ENCODE measurements at places on chromosomes 3 and 15. TPM values are rescaled to one million over a fixed set of nuclear protein-coding genes. Genes with fewer than 3 reads are reported as not detected.
A peak's percentile ranks its signal among the peaks of the same experiment; 100 is the strongest.

The SPSB4 gene
- 1.8 TPM for total RNA-seq

The LRTM1 gene
- not detected for total RNA-seq

The SLC15A2 gene
- 1.7 TPM for total RNA-seq

The CCR5 gene
- total RNA-seq = not detected

The ARL6IP5 gene
- total RNA-seq = 172 TPM

The ARGFX gene
- total RNA-seq = not detected

The ISL2 gene
- total RNA-seq = not detected

The CLDN18 gene
- total RNA-seq = 21.0 TPM

DNA sequence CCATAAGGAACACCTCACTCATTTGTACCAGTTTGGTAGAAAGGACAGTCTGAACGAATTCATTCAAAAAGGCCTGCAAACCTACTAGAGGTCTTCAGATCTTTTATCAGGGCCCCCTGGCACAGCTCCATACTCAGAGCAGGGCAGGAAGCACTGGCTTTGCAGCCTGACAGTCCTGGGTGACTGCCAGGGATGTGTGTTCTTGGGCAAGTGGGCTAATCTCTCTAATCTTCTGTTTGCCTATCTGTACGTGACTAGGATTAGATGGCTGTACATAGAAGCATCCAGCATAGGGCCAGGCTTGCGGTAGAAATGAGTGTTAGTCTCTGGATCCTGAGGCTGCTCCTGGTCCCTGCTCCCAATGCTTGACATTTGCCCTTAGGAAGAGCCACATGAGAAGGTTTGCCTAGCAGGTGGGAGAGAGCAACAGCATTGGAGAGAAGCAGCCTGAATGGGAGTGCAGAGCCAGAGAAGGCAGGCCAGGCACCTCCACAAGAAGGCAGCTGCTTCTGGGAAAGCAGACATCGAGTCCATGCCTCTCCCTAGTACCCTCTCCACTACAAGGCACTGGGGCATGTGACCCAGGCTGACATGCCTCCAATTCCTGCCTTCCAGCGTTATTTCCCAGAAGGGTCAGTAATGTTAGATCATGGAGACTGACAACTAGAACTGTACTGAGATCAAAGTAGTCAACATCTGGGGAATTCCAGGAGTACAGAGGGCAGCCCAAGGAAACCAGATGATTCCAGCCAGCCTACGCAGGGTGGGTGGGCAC is 1.0 kb upstream of the CXCR6 start:
- no peak for DNase-seq

DNA sequence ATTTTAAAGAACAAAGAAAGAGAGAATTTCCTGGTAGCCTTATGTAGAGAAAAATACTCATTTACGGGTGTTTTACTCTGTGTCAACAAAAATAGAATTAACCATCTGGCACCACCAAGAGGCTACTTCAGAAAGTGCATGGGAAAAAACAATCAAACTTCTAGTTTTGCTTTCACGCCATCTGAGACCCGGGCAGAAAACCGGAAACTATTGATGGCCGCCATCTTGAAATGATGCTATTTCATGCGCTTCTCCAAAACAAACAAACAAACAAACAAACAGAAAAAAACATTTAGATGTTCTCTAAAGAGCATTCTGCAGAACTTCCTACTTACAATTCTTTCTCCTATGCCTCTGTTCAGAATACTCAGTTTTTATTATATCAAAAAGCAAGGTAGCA is 49.4 kb upstream of the SYNPR start:
- no peak for DNase-seq

DNA sequence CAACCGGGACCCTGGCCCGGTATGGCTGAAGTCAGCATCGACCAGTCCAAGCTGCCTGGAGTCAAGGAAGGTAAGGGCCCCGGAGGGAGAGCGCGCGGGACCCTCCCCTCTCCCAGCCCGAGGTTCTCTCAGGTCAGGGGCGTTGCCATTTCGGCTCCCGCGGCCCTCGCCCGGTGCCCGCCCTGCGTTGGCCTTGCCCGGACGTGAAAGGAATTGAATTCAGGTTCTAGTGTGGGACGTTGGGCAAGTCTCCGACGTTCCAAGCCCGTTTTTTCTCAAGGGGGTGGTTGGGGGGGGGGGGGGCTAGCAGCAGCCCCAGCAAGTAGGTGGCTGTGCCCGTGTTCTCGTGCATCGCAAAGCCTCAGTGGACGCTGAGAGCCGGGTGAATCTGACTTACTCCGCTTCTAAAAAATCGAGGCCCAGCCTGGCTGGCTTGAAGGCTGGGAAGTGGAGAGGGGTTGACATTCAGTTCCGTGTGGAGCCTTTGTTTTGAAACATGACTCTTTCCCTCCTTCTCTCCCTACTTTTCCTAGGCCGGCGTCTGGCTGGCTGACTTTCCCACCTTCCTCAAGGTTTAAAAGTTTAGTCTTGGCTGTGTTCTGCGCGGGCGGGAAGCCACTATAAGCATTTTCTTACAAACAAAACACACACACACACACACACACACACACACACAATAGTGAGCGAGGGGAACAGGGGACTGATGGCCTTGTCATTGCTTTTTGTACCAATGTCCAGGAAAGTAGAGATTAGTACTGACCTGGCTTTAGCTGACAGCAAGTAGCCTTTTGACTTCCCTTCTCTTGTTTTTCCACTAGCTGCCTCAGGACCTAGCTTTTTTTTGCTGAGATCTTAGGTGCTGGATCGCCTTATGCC is at the start of gene UTS2B:
Gene UTS2B, minus strand, starts transcription at position 873 of the 876 bp plus-strand sequence. CDS start 48,337 bp downstream, outside the sequence.
- DNase-seq = peak; percentile 60

GRCh38 chr15:50341616-50342136 is 13.3 kb downstream of the GABPB1 start:
- no peak for DNase-seq

GRCh38 chr3:197393711-197394110 is 95.3 kb upstream of the DLG1 start:
- peak; percentile 55 for DNase-seq

DNA sequence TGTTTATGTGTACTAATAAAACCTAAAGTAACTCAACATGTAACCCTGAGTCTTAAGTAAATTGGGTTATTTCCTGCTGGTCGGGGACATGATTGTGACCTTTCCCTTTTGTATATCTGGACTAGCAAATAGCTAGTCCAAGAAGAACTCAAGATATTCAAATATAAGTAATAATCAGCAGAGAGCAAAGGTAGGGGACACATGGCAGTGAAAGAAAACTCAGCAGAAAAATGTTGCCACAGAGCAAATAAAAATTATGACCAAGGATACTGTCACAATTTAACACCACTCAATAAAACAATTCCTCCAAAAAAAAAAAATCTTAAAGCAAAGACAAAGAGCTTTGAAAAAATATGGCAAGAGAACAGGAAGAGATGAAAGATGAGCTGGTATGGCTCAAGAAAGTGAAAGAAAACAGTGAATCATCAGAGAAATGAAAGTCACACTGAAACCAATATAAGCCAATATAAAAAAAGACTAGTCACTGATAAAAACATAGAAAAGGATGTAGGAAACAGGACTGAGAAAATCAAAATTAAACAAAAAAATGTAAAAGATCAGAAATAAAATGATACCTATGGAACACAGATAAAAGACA is 43.4 kb downstream of the HLTF start:
- no peak for DNase-seq

- DNase-seq = no peak
Measured at GRCh38 chr3:186209810-186210752, 101.2 kb upstream of the ETV5 start.

DNA sequence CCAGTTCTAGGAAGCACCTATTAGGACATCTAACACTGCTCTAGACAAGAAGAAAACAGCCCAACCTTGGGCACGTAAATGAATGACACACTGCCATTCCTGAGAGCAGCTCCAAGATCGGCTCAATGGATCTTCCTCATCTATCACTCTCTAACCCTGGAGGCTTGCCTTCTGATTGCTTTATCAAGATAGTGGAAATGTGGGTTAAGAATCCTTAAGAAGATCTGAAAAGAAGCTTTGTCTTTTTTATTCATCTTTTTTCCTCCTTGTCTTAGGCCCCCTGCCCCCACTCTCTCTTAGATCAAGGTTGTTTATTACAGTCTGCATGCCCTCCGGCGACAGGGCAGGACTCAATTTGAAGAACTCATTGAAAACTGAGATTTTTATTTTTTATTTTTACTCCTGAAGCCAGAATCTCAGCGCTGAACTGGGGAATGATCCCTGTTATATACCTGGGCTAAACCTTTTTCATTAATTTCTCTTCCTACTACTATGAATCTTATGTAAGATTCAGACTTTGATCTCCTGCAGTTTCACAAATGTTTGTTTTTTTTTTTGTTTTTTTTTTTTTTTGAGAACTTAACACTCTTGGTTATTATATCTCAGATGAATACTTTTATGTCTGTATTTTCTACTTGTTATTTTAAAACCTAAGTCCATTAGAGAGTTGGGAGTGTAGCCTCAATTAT is 219.5 kb downstream of the SV2B start:
- no peak for DNase-seq

DNA sequence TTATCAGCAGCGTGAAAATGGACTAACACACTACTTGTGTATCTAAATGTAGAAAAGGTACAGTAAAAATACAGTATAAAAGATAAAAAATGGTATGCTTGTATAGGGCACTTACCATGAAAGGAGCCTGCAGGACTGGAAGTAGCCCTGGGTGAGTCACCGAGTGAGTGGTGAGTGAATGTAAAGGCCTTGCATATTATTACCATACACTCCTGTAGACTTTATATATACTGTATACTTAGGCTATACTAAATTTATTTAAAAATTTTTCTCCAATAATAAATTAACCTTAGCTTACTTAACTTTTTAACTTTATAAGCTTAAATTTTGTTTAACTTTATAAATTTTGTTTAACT is 67.2 kb upstream of the TSPAN3 start:
- DNase-seq = no peak

DNA sequence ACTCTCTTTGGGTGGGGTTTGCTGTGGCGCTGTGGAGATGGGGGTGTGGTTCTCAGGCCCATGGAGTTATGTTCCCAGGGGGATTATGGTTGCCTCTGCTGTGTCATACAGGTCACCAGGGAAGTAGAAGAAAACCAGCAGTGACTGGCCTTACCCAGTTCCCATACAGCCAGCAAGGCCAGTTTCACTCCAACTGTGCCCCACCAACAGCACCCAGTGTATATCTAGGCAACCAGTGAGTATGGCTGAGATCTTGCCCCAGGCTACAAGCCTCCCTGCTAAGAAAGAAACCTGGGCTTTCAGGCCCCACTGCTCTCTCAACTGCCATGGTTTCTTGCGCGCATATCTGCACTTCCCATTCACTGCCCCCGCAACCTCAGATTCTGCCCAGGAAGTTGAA is 31.4 kb upstream of the RARB start:
- DNase-seq = no peak

- DNase-seq = no peak
Measured at GRCh38 chr3:115687721-115688120, 64.4 kb downstream of the GAP43 start.

DNA sequence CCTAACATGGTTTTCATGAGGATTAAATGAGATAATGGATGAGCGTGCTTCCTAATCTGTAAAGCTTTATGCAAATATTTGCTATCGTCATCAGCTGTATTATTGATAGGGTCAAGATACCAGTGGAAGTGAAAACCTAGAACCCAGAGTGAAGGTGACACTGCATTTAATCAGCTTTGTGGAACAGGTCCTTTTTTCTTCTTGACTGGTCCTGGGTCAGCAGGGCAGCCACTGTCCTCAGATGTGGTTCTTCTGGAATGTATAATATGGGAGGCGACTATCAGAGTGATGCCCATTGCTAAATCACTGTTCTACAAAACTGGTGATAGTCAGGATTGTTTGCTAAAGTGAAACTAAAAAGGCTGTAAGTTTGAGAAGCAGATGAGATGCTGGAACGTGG is 41.4 kb downstream of the SORD start:
- no peak for DNase-seq

DNA sequence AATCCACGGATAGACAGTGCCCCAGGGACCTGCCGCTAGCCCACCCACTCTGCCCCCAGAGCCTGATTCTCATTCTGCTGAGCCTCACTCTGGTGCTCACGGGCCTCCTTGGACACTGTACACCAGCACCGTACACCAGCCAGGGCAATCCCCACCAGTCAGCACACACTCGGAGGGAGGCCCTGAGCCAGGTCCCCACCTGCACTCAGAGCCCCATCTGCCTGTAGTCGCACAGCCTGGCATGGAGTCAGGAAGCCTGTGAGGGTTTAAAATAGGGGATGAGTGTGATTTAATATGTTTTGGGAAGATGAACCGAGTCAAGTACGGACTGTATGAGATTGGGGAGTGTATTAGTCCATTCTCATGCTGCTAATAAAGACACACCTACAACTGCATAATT is 223.0 kb downstream of the SLCO3A1 start:
- DNase-seq = no peak

DNA sequence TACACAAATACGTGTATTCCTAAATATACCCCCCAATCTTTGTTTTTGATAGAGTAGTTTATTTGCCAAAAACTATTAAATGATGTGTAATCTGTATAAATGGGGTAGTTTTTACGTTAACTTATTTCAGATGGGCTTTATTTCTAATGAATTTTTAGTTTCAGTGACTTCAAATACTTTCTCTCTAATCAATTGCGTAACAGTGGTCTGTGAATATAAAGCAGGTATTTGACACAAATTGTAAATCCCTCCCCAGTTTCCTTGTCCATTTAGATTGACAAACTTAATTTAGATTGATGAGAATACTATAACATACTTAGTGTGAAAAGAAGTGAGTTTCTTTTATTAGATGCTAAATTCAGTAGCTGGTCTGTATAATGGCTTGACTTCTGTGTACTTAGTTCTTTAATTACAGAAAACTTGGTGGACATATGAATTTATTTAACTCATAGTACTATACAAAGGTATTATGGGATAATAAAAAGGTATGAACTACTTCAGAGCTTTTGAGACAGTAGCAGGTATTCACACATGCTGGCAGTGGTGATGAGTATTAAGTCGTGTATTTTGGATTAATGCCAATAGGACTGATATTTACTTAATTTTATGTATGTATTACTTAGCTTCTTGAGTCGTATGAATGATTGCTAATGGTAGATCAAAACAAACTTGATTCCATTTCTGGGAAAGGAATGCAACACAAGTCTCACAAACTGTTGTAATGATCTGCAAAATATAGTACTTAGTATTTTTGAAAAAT is 81.6 kb downstream of the STT3B start:
- no peak for DNase-seq

DNA sequence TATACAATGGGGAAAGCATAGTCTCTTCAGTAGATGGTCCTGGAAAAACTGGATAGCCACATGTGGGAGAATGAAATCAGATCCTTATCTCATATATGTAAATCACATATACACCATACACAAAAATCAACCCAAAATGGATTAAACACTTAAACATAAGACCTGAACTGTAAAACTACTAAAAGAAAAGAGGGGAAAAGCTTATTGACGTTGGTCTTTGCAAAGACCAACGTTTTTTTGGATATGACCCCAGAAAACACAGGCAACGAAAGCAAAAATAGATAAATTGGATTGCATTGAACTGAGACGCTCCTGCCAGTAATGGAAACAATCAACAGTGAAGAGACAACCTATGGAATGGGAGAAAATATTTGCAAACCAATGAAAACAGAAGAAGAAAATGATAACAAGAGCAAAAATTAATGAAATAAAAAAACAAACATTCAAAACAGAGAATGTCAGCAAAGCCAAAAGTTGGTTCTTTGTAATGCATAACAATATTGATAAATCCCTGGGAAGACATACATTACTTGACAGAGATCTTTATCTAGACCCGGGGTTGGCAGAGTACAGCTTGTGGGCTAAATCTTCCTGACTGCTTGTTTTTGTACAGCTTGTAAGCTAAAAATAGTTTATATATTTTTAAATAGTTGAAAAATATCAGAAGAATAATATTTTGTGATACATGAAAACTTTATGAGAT is 86.9 kb downstream of the NEO1 start:
- no peak for DNase-seq

Measured in right atrium auricular region (tissue), 2 donors.